ENCODE measurements at places on chromosomes 6 and 20.

DNA sequence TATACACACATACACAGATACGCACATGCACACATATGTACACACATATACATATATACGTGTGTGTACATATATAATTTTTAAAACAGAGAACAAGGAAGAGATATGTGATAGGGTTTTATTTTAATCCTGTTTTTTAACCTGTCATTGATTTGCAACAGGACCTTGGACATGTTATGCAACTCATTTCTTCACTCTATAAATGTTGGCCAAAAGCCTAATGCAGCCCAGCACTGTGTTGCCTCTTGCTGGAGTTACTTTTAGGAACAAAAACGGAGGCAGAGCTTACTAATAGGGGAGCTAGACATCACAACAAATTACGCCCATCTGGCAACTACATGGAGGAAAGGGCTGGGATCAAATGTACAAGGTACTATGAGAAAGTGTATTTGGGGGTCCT lies 179.9 kb upstream of the TAB2 start:
- DNase-seq = no peak

- DNase-seq = no peak
These were observed 47.8 kb upstream of the EYA4 start for GRCh38 chr6:133193396-133193795.

DNA sequence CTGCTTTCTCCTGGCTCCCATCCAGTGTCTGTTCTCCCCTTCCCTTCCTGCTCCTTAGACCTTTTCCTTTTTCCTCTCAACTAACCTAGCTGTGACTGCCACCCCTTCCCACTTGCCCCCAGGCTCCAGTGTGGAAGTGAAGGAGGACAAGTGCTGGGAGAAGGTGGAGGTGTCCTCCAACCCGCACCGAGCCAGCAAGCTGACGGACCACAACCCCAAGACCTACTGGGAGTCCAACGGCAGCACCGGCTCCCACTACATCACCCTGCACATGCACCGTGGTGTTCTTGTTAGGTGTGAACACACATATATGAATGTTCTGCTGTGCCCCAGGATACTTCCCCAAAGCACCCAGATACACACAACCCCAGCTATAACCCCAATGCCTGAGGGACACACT lies 18.5 kb downstream of the CUL9 start:
- no peak for DNase-seq

DNA sequence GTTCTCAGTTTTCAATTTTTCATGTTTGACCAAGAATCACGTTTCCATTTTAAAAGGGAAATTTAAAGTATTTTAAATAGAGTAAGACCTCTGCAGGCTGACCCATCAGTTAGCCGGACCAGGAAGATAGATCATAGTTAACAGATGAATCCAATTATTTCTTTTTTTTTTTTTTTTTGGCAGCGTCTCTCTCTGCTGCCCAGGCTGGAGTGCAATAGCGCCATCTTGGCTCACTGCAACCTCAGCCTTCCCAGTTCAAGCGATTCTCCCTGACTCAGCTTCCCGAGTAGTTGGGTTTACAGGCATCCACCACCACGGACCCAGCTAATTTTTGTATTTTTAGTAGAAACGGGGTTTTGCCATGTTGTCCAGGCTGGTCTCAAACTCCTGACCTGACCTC lies 256.7 kb upstream of the CNR1 start:
- no peak for DNase-seq

GRCh38 chr6:89298680-89299465 lies 16.2 kb downstream of the GABRR2 start:
- no peak for DNase-seq

- DNase-seq = no peak
These were observed 73.0 kb upstream of the PBOV1 start for GRCh38 chr6:138291036-138291848.

DNA sequence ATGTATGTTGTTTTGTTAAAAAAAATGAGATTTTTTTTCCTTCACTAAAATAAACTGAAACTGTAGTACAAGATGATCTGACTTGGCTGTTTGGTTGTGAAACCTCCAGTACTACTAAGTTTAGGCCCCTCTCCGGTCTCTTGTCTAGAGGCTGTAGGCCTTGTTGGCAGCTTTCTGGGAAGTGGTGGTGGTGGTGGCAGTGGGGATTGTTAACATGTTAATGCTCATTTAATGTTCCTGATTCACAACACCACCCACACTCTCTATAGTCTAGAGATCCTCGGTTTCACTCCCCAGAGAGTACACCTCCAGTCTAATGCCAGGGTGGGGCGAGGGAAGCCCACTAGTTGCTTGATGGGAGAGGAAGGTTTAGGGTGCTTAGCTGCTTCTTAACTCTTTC lies 24.1 kb downstream of the STK4 start:
- no peak for DNase-seq

DNA sequence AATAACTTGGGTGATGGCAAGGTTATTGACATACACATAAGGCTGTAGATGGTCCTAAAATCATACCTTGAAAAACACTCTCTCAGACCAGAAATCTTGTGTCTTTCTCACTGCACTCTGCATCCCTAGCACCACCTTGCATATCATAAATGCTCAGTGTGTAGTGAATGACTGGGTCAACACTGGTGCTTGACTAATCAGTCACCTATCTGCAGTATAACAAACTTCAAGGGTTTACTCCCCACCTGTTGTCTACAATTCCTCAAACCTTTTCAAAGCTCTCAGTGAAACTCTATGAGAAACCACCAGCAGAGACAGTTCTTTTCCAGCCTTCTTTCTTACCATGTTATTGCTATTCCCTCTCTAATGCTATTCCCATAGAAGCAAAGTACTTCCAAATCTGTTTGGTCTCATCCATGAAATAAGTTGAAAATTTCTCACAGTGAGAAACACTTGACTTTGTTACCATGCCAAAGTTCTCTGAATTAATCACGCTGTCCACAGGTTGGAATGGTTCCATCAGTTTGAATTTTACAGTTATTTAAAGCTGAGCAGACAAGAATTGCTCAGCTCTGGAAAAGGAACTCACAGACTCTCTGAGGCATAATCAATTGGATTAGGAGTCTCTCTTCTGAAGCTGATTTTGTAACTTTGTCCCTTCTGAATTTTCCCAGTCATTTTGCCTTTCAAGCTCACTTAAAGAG lies 104.8 kb upstream of the EYA4 start:
- no peak for DNase-seq

DNA sequence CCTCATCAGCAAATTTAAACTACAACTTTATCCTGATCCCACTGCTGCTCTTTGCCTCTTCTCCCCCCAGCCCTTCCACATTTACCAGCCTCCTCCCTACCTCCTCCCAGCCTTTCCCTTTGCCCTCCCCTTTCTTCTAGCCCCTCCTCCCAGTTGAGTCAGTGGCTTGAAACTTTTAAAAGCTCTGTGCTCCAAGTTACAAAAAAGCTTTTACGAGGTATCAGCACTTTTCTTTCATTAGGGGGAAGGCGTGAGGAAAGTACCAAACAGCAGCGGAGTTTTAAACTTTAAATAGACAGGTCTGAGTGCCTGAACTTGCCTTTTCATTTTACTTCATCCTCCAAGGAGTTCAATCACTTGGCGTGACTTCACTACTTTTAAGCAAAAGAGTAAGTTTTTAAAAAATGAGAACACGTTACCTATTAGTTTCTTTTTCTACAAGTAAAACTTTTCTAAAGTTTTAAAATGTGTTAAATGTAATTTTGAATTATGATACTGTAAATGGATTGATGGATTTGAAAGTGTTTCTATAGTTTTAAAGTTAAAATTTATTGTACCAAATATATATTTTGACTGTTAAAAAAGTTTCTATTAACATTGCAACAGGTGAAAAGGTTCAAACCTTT lies at the start of gene GJA1:
Gene GJA1, plus strand, starts transcription at position 203 of the 626 bp plus-strand sequence. CDS start 11,202 bp downstream, outside the sequence.
- DNase-seq = no peak

GRCh38 chr20:47988676-47989075 lies 203.4 kb upstream of the SULF2 start:
- no peak for DNase-seq

- no peak for DNase-seq
These were observed 301.8 kb downstream of the TAF4 start for GRCh38 chr20:61763740-61764400.

Measured in GM12891 (cell line).